CD8-positive, alpha-beta T cell (primary cell): ENCODE measurements at places on chromosomes 7 and 10.

- no peak for DNase-seq
Observed at GRCh38 chr10:56623064-56623463, 262.0 kb upstream of the ZWINT start.

GRCh38 chr10:121519901-121520493 is 78.2 kb downstream of the FGFR2 start:
- no peak for DNase-seq

DNA sequence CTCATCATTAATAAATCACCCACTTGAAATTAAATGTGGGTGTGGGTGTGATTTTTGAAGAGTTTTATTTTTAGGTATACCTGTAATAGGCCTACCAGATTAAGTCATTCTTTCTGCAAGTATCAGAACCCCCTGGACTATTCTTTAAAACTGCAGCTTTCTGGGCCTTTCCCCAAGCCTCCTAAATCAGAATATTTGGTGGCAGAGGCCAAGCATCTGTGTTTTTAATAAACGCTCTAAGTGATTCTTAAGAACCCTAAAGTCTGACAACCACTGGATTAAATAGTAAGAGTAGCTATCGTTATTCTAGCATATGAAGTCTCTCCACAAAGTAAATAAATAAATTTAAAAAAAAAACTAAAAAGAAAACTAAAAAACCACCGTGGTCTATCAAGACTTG is 703.0 kb upstream of the NRP1 start:
- no peak for DNase-seq

DNA sequence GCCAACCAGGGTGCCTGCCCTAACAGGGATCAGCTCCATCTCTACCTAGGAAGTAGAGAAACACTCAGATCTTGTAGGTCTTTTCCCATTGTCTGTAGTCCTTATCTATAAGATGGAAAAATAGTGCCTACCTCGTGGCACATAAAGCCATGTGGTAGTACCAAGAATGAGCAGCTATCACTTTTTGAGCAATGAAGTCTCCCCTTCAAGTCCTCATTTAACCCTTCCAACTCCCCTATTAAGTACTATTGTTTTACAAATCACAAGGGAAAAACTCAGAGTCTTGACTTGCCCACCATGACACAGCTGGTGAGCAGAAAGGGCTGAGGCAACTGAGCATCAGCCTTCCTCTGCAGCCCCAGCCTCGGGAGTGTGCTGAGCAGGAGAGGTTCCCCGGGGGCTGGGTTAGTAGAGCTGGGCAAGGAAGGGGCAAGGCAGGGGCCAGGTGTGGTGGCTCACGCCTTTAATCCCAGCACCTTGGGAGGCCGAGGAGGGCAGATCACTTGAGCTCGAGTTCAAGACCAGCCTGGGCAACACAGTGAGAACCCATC is 3.3 kb downstream of the FRAT2 start:
- DNase-seq = no peak

DNA sequence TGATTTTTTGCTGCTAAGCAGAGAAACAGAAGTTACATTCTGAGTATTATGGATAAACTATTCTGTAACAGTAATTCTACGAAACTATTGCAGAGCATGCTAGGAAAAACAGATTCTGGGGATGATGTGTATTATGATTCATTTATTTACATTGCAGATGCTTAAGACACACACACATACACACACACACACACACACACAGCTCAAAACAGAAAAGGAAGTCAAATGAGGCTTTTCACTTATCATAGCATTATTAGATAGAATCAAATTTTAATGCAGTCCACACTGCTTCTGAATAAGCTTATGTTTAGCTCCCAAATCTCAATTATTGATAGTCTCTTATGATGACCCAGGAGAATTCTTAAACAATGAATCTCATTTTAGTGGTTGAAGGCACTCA is 307.2 kb downstream of the HGF start:
- DNase-seq = no peak
